Choroid plexus epithelial cell (primary cell): ENCODE measurements at places on chromosomes 3 and 15.

- no peak for DNase-seq
Observed at GRCh38 chr3:193732827-193733226, 139.8 kb downstream of the OPA1 start.

GRCh38 chr3:47482366-47482765 is 6.6 kb upstream of the SCAP start:
- DNase-seq, result no peak

GRCh38 chr3:175103298-175103697 is 244.2 kb downstream of the NAALADL2 start:
- no peak for DNase-seq

GRCh38 chr3:101853982-101854381 is 4.7 kb downstream of the NFKBIZ start:
- DNase-seq, result no peak

DNA sequence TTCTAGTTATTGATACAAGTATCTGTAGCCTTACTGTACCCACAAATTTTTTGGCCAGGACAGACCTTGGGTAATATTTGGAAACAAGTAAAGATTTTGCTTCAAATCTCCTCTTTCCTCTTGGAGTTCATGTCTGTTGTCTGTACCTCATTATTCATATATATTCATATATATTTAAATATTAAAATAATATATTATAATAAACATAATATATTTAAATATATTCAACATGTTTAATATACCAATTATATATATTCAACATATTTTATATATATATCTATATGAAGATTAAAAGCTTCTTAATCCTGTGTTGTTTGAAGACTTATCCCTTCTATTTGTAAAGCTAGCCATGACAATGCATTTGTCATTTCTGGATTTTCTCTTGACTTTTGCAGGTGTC is 38.1 kb downstream of the ZIC1 start:
- no peak for DNase-seq

- DNase-seq, result no peak
Observed at GRCh38 chr3:100647657-100648056, 38.3 kb downstream of the ADGRG7 start.

DNA sequence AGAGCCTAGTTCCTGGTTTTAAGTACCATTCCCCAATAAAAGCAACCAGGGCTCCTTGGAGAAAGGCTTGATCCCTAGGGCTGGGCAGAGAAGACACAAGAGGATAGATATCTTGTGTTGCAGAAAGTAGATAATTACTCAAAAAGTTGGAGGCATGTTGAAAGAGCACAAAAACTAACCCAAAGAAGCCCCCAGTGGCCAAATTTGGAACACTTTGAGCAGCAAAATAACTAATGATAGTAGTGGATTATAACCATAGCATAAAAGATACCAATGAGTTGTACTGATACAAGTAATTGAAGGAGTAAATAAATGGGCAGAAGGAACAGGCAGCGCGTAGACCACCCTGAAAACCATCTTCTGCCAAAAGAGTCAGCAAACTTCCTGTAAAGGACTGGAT is 12.0 kb downstream of the EXOSC7 start:
- DNase-seq, result peak; percentile 50

DNA sequence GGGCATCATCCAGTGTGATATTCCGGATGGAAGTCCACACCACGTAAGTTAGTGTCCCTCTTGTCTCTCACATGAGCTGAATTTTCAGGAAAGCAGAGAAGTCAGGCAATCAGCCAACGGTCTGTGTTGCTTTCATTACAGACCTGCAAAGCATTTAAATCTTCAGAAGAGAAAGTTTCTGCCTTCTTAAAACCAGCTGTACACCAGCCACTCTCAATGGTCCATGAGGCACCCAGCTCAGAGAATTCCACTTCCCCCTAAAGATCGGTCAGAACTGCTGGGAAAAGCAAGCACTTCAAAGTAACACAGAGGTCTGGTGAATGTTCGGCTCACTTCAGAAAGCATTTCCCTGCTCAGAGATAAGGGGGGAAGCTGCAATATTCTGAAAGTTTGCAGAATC is 903.7 kb downstream of the EPHA3 start:
- DNase-seq, result peak; percentile 40

DNA sequence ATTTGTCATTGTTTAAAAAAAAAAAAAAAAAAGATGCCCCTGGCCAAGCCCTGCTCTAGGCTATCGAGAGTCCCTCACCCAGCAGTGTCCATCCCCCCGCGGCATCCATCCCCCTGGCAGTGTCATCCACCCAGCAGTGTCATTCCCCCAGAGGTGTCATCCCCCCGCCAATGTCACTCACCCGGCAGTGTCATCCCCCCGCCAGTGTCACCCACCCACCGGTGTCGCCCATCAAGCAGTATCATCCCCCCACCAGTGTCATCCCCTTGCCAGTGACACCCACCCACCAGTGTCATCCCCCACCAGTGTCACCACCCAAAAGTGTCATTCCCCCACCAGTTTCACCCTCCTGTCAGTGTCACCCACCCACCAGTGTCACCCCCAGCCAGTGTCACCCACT is 99.3 kb upstream of the PRR20G start:
- DNase-seq, result no peak

GRCh38 chr3:53035825-53036619 is 9.9 kb downstream of the SFMBT1 start:
- no peak for DNase-seq

GRCh38 chr15:87916208-87916607 is 340.3 kb downstream of the NTRK3 start:
- DNase-seq, result no peak

DNA sequence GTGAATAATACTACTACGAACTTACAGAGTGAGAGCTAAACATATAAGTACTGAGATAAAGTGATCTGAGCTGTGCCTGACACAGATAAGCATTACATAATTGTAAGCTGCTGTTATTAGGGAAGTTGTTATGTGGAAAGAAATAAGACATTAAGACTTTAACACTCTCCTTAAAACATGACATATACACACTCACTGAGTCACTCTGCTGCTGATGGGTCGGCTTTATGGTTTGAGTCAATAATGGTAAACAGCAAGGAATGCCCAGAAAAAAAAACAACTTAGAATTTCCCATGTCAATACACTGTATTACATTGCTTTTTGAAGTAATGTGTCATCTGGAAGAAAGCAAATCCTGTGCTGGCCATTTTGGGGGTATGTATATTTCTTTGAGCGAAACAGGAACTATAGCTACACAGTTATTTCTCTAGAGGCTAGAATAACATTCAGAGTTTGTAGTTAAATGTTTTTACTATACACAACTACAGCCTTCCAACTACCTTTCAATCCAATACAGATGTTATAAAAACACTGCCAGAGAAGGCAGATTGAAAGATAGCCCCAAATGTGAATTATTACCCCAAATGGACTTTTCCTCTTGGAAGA is 22.8 kb upstream of the SPRED1 start:
- DNase-seq, result no peak

- no peak for DNase-seq
Observed at GRCh38 chr3:181694805-181695660, 16.7 kb upstream of the SOX2 start.
